ENCODE measurements at places on chromosomes 11 and 22.

DNA sequence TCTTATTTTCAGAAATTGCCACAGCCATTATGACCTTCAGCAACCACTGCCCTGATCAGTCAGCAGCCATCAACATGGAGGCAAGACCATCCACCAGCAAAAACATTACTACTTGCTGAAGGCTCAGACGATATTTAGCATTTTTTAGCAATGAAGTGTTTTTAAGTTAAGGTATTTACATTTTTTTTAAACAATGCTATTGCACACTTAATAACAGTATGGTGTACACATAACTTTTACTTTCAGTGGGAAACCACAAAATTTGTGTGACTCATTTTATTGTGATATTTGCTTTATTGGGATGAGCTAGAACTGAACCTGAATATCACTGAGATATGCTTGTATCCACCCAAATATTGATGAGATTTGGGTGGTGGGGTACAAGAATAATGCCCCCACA lies 110.9 kb downstream of the TSPAN18 start:
- no peak for DNase-seq

- DNase-seq, result no peak
These were observed 40.0 kb upstream of the FIBIN start for GRCh38 chr11:26953770-26954392.

DNA sequence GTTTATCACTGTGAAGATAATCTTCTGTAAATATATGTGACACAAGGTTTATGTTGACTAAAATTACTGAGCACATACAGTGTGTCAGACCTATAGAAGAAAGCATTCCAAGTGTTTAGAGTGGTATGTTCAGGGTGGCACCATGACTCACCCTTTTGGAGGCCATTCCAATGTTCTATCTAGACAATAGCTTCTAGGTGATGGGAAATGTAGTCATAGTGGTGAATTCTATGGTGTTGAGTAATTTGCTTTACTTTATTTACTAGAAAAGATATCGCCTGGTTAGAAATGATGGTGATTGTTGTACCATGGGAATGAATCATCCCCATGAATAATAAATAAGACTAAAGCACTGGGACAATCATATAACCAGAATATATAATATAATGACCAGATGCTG lies 72.9 kb upstream of the OR4C15 start:
- no peak for DNase-seq

- DNase-seq, result peak; percentile 34
These were observed 80.2 kb downstream of the PLEKHA7 start for GRCh38 chr11:16933756-16934603.

- peak; percentile 93 for DNase-seq
These were observed 47.8 kb downstream of the BRSK2 start for GRCh38 chr11:1437500-1437899.

DNA sequence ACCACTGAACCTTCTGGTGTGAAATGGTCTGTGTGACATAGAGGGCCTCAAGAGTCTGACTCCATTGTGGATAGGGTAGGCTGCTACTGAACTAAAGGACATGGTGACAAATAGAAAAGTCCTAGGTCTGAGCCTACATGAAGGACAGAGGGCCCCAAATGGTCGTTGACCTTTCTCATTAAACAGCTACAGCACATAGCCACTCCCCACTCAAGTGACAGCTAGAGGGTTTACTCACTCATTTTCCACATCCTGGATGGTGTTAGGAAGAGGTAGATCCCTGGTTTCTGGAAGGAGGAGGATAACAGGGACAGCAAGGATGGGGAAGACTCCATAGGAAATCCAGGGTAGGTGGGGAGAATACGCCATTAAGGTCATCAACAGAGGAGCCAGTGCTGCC lies 63.3 kb downstream of the SLC22A24 start:
- DNase-seq, result peak; percentile 18

GRCh38 chr11:102411142-102411541 lies 41.4 kb downstream of the TMEM123 start:
- no peak for DNase-seq

- no peak for DNase-seq
These were observed 7.9 kb upstream of the SOX6 start for GRCh38 chr11:16364254-16364653.

DNA sequence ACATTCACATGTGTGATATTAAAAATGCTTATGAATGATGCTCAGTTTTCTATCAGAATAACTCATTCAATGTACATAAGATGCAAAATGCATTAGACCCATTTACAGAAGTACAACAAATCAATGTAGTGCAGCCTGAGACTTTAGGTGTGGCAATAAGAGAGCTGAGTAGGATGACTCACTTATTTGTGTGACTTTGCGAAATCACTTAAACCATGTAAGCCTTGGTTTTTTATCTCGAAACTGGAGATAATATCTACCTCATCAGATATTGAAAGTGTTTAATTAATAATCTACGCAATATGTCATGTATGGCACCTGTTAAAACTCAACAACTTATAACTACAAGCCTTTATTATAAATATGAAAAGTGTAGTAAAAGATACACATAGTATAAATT lies 105.7 kb upstream of the LUZP2 start:
- peak; percentile 37 for DNase-seq

GRCh38 chr11:86126862-86127261 lies 58.0 kb upstream of the PICALM start:
- no peak for DNase-seq

GRCh38 chr22:49736538-49736937 lies 91.1 kb downstream of the BRD1 start:
- no peak for DNase-seq

DNA sequence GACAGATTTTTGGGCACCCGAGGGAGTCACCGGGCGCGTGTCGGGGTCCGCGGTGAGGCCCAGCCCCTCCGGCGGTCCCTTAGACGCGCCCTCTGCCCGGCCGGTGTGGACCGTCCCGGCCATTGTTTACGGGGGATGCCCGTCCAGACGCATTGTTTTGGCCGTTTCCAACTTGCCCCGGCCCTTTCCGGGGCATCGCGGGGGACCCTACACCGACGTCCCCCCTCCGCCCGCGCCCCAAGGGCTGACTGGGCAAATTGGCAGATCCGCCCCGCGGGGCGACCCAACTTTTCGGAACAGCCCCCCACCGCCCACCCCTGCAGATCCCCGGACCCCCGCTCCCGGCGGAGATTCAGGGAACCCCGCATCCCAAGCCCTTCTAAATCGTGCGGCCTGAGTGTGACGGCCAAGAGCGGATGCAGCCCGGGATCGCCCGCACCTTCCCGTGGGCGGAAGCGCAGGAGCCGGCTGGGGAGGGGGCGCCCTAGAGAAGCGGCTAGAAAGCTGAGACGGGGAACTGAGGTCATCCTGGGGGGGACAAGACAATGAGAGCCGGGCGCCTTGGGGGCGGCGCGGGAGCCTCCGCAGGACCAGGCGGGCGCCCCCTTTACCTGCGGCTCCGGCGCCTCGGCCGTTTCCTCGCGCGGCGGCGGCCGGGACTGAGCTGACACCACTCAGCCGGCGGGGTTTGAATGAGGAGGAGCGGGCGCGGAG lies 17.1 kb upstream of the CCT8L2 start:
- DNase-seq, result no peak

DNA sequence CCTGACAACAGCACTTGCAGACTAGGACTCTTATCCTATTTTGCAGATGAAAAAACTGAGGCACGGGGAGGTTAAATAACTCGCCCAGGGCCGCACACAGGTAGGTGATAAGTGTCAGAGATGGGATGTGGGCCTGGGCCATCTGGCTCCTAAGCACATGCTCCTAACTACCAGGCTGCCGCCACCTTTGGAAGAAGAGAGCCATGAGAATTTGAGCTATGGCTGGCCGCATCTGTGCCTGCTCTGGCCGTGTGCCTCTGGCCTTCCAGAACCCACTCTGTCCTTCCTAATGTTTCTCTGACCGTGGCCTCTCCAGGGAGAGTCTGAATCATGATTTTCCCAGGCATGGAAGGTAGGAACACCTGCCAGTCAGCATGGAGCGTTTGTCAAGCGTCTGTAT lies 15.3 kb upstream of the IL2RB start:
- no peak for DNase-seq

All from hepatocyte (in vitro differentiated cells).